ENCODE measurements at places on chromosomes 6 and 20.

DNA sequence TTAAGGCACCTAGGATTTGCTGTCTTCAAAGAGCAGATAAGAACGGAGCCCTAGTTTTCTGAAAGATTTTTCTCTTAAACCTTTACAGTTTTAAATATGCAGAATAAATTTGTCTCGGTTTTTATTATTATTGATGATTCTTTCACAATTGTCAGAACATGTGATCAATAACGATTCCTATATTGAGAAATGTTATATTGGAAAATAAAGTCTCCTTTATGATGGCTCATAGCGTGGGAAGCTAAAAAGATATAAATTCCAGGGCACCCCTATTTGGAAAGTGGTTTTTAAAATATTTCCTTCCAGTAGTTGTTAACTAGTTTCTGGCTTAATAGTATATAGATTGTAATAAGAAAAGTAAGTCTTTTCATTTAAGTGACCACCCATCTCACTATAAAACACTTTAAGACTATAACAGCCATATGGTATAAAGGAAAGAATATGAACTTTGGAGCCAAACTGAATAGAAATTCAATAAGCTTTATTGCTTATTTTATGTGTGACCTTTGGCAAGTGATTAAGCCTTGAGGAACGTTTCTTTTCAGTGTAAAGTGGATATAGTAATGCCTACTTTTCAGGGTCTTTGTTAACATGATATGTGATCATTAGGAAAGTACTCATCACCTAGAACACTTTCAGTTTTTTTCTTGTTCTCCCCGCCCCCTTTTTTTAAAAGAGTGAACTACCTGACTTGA is 369.6 kb downstream of the LAMA2 start:
- DNase-seq: no peak

GRCh38 chr20:4666001-4666479 is 55.7 kb upstream of the PRND start:
- no peak for DNase-seq

- DNase-seq: no peak
Measured at GRCh38 chr6:20805021-20805420, 270.8 kb downstream of the CDKAL1 start.

DNA sequence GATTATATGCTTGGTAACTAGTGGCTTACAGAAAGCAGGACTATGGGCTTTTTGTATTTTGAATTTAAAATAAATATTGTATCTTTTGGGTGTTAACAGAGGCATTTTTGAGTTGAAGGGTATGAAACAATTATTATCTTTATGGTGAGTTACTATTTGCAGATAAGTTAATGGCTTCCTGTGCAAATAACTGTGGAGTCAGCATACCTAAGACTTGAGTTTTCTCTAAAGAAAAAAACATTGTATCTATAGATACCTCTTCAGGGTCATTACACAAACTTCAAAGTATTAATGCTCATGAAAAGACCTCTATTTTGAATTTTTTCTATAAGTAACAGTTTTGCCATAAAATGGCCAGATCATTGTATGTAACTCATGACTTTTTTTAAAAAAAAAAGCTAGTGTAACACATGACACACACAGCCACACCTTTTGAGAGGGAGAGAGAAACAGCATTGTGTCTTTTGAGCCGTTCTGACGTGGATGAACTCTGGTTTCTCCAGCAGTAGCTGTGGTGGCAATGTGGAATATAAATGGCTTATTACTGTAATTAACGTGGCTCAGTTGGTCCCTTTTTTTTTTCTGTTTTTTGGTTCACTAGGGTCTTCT is 36.3 kb downstream of the PLEKHG1 start:
- no peak for DNase-seq

GRCh38 chr6:122839906-122840305 is 50.8 kb downstream of the SMPDL3A start:
- no peak for DNase-seq

DNA sequence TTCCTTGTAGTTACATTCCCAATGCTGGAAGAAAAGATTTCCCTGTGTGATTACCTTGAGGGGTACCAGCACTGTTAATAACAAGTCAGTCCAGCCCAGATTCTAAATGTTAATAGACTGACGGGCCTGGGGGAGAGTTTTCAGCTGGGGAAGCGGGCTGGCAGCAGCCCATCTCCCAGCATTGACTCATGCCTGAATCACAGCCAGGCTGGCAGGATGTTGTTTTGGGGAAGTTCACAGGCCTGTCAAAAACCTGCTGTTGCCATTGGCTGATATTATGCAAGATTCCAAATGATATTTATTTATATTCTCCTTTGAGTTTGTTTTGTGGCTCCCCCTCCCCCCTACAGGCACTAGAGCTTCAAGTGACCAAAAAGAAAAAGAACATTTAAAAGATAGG is 213.9 kb upstream of the CNR1 start:
- no peak for DNase-seq

- DNase-seq: no peak
Measured at GRCh38 chr20:34705397-34706301, 1.5 kb downstream of the TP53INP2 start.

DNA sequence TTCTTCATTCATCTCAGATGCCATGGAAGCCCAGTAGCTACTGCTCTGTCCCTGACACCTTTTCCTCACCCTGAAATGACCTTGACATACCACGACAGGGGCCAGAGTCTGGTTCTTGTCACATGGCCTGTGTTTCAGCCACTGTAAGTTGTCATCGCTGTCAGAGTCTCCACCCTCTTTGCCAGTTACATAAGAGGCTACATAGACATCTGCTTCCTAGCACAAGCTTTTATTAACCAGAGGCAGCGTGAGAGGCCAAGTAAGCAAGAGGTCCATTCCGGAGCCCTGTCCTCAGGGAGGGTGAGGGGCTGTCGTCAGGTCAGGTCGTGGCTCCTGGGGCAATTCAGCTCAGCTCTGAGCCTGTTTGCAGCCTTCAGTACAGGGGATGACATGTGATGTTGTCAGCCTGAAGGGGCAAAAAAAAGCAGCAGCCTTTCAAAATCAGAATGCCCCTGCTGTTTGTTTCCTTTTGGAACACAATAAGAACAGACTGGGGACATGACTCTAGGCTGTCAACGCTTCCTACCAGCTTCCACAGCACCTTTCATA is 146.3 kb downstream of the MTFR2 start:
- DNase-seq: no peak

GRCh38 chr20:33181482-33182093 is 13.6 kb downstream of the BPIFA2 start:
- DNase-seq: no peak

GRCh38 chr6:123780021-123780420 is 23.6 kb upstream of the NKAIN2 start:
- DNase-seq: no peak

DNA sequence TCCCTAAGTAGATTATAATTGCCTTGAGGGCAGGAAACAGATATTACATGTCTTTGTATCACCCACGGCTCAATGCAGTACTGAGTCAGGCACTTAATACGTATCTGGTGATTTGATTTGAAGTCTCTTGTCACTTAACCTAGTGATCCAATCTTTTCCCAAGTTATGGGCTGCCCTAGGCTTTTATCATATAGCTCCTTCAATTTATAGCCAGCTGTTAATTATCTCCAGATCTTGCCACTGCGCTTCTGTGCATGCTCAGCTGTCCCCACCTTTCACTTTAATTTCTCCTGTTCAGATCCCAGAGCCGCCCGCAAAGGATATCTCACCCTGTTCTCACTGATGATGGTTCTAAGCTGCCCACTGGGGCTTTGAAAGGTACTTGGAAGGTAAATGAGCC is 41.9 kb downstream of the SNHG17 start:
- DNase-seq: no peak

- DNase-seq: no peak
Measured at GRCh38 chr6:25042536-25042935, 106.8 kb upstream of the RIPOR2 start.

- DNase-seq: no peak
Measured at GRCh38 chr6:165800337-165800736, 137.3 kb upstream of the PDE10A start.

GRCh38 chr6:41177287-41177686 is 14.4 kb upstream of the TREM2 start:
- DNase-seq: no peak

DNA sequence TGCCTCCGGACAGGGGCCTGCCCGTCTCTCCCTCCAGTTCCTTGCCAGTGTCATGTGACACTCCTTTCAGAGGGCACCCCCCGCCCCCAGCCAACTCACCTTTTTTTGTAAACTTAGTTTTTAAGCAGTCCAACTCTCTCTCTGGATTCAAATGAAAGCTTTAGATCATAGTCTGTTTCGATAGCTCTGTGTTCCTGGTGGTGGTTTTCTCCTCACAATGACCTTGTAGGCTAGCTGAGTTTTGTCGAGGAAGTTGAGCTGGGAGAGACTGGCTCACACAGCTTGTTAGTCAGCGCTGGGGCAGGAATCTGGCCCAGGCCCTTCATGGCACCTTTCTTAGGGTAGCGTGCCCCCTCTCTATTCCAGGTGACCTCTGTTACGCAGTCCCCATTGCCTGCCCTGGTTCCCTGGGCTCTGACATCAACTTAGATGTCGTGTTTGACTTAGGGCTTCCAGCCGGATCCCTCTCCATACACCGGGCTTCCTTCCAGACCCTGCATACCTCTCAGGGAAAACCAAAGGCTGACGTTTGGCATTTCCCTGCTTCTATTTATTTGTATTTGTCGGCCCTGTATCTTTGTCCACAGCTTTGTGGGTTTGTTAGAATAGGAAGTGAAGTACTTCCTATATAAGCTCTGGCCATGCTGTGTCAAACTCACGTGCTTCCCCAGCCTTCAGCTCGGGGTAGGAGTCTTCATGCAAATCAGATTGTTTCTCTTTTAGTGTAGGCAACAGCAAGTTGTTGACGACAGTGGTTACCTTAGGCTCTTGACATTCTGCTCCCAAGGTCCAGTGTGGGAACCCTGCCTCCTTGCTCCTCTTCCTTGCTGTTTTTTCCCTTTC is 12.7 kb downstream of the IGF2R start:
- DNase-seq: no peak

DNA sequence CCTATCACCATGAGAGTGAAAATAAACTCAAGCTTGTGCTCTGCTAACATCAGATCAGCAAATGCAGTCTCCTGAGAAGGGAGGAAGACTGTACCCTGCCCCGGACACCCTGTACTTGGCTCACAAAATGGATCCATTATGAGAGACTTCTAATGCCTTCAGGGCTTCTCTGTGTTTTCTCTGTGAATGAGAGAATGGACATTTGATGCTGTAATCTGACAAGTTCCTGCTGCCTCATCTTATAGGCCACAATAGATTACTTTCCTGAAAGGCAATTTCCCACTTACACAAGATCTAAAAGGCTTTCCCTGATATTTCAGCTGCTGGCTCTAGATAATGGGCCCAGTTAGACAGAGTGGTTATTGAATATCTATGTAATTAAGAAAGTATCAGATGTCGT is 117.2 kb downstream of the OTOR start:
- DNase-seq: no peak

- DNase-seq: no peak
Measured at GRCh38 chr6:117521791-117522502, 39.5 kb downstream of the DCBLD1 start.

DNA sequence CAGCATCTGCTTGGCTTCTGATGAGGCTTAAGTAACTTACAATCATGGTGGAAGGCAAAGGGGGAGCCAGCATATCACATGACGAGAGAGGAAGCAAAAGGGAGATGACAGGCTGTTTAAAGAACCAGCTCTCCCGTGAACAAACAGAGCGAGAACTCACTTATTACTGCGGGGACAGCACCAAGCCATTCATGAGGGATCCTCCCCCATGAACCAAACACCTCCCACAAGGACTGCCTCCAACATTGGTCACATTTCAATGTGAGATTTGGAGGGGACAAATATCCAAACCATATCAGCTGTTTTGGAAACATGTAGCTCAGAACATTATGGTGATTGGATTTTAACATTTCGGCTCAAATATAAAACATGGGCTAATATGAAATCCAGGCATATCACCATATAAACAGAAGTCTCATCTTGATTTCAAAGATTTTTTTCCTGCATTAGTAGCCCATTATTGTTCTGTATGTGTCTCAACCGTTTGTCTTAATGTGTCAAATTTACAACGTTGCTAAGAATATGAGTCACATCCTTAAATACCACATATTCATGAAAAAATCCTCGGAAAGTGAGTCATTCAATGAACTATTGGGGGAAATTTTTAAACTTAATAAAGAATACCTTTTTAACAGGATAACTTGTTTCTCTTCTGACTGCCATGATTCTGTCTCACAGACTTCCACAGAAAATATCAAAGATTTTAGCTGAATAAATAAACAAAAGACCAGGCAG is 894.3 kb downstream of the TFAP2A start:
- DNase-seq: no peak

DNA sequence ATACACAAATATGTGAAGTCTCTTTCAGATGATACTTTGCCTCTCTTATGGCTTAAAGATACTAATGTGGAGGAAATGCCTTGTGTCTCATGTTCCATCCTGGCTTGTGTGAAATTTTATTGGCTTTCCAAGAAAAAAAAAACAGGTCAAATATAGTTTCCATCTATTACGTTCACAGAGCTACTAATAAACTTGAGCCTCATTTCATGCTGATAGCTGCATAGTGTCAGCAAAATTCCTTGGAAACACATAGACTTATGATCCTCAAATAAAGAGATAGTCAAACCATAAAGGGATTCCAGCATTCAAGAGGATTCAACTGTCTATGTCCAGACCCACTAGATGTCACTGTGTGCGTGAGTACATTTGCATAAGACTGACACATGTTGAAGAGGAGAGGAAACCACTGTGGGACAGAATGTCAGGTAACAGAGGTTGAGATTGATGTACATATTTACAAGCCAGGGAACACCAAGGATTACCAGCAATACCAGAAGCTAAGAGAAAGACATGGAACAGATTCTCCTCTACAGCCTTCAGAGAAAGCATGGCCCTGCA is 266.6 kb downstream of the COL12A1 start:
- DNase-seq: no peak

GRCh38 chr6:8624665-8625064 is 189.3 kb upstream of the SLC35B3 start:
- DNase-seq: no peak

DNA sequence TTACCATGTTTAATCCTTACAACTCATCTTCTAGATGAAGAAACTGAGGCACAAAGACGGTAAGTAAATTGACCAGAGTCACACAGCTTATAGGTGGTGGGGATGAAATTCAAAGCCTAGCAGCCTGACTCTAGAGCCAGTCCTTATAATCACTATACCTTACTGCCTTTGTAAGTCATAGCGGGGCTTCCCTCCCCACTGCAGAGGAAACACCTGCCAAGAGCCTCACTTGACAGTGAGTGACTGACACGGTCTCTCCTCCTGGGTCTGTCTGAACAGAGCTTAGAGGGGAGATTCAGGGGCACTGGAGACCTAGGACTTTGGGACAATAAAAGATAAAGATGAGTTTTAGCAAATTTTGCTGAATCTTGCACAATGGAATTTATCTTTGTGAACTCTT is 12.8 kb downstream of the SUN5 start:
- DNase-seq: no peak

- no peak for DNase-seq
Measured at GRCh38 chr6:113786168-113786567, 71.0 kb upstream of the MARCKS start.

DNA sequence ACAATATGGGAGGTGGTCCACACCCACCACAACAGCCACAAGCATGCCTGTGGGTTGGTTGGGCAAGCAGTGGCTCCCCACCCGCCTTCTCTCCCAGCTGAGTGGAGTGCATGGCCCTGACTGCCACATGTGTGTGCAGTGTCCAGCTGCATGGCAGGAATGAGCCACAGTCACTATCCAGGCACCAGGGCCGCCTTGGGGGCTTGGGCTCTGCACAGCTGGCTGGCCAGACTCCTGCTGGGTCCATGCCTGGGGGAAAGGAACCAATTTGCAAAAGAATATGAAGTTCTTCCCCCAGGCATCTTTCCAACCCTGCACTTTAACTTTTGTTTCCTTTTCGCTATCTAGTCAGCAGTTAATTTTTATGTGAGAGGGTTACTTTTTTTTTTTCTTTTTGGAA is 11.6 kb upstream of the ASCC3 start:
- DNase-seq: no peak

- no peak for DNase-seq
Measured at GRCh38 chr6:35216412-35216732, 2.6 kb downstream of the SCUBE3 start.

Data from stimulated activated CD8-positive, alpha-beta memory T cell treated with anti-CD3 and anti-CD28 coated beads, Interleukin-7, amount 100 ng/mL, for 1 hour (primary cell).